NCI-H2029 treated with DMSO at 0.1 percent for 48 hours (cell line): ENCODE measurements at places on chromosomes 4 and X.

- DNase-seq: no peak
These were observed 187.5 kb upstream of the ETNPPL start for GRCh38 chr4:108950158-108950915.

GRCh38 chrX:23436875-23437274, 102.2 kb downstream of the PTCHD1 start:
- DNase-seq: no peak

DNA sequence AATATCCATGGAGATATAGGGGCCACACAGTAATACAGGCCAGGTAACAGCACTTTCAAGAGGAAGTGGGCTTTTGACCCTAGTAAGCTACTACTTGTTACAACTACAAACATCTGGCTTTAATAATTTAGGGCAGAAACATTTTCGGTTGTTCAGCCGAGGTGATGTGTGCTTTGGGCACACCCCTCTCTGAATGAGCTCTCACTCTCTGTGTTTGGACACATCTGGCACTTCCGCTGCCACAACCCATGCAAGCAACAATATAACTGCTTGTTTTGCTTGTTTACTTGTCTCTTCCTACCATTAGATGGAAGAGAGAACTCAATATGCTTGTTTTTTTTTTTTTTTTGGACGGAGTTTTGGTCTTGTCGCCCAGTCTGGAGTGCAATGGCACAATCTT, 277.2 kb downstream of the HS3ST1 start:
- peak; percentile 17 for DNase-seq

DNA sequence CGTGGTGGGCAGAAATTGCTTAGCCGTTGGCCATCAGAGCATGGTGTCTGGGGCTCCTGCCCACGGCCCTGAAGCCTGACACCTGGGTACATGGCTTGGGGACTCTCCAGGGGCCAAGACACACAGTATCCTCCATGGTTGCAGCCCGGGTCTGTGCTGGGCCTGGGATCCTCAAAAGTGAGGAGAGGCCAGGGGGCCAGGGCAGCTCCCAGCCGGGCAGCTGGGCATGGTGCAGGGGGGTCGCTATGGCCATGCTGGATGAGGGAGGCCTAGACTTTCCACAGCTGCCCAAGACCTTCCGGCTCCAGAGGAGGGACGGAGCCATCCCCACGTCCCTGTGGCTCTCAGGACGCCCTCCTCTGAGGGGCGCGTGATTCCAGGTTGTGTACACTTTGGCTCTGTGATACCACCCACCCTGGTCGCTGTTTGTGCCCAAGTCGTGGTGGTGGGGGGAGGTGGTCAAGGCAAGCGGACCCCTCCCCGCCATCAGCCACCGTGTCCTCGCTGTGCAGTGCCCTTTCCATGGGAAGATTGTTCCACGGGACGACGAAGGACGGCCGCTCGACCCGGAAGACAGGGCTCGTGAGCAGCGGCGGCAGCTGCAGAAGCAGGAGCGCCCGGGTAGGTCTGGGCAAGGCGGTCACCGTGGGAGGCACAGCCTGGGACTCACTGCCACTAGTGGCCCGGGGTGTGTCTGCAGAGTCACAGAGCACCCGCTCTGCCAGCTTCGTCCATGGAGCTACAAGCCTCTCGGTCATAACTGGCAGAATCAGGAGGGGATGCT, 25.7 kb downstream of the NKX1-1 start:
- DNase-seq: no peak

DNA sequence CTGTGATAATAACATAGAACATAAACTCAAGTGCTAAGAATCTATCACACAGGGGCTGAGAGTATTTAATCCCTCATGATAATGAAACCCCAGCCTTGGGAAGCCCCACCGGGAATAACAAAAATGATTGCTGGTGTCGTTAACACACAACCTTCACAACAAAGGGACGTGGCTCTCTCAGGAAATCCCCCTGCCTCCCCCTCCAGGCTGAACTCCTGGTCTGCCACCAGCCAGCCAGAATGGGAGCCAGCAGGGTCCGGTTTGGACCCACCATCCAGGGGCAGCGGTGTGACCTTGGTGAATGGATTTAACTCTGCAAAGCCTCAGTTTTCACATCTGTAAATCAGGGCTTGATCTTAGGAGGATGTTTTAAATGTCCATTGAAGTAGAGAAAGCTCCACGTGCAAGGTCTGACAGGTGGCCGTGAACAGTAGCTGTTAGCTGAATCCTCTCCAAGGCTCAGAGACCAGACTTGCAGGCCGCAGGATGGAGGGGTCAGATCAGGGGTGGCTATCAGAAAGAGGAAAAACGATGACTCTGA, 46.5 kb downstream of the ABLIM2 start:
- DNase-seq: no peak

DNA sequence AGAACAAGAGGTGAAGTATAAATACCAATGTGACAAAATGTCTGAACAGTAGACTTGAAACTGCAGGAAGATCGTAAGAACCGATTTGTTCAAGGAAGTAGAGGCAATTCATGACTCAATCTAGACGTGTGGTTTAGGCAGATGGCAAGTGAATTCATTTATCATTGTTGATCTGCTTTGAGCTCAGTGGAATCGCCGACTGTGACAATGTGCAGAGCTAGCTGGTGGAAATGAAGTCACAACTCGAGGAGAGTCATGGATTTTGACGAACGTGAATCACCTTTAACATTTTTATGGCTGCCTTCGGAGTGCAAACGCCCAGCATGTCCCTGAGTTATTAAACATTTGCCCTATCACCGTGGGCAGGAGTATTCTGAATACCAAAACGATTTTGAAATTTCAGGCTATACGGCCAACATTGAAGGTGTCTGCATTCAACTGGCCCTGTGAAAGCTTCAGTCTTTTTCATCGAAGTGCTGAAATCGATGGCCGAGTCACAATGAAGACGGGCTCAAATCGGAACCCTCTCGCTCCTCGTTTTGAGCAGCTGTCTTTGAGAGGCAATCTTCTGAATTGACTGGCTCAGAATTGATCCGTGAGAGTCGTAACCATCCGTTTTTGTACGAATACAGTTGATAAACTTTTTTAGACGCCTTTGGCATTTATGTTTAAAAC, 689 bp upstream of the OGT start:
- no peak for DNase-seq

GRCh38 chr4:137998666-137999429, 243.3 kb downstream of the SLC7A11 start:
- DNase-seq: no peak

DNA sequence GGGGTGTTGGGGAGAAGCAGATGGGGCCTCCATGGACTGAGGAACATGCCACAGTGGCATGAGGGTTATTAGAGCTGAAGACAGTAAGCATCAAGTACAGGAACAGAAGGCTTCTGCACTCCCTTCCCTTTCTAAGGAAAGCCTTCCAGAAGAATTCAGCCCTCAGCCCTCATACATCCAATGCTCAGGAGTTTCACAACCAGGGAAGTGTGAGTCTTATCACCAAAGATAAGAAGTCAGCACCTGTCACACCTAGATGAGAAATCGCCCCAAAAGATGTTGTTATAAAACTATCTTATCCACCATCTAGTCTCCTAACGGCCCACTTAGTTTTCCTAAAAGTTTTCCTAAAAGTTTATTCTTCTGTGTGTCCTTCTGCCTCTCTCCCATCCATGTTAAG, 78.0 kb upstream of the STS start:
- DNase-seq: no peak
